Cortex of kidney (tissue), 1 donor: ENCODE measurements at places on chromosomes 2 and 18.

DNA sequence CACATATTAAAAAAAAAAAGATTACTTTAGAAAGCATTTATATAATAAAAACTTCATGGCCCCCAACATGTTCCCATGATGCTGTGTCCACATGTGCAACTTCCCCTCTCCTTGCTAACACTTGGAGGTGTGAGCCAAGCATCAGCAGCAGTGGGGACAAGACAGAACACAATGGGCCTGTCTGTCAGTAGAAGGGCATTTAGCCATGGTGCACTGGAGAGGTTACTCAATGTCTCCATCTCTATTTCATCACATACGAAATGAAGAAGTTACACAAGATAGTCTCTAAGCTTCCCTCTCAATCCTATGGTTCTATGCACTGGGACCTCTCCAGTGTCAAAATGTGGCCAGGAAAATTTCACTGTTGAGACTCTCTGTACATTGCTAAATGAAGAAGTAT lies 2.5 kb downstream of the VIT start:
- DNase-seq, result no peak

GRCh38 chr2:207423886-207424285 lies 105.9 kb upstream of the CREB1 start:
- DNase-seq, result no peak

DNA sequence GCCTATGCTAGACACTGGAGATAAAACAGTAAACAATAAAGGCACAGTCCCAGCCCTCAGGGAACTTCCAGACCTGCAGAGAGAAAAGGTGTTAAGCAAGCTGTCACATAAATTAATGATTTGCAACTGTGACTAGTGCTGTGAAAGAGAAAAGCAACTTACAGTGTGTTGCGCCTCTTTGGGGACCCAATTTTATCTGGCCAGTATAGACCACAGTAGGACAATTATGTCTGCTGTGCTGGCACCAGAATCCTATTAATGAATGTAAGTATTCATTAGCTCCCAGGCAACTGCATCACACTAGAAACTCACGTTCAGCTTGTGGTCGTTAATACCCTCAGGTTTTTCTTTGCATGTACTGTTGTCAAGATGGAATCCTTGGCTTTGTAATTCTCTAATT lies 55.3 kb upstream of the CHST9 start:
- DNase-seq, result no peak

- DNase-seq, result no peak
Measured at GRCh38 chr18:43705850-43706249, 428.6 kb upstream of the SYT4 start.

- no peak for DNase-seq
Measured at GRCh38 chr2:60249879-60250278, 303.6 kb downstream of the BCL11A start.
